A673 (cell line): ENCODE measurements at places on chromosomes 7 and 10. TPM values are rescaled to one million over a fixed set of nuclear protein-coding genes. Genes with fewer than 3 reads are reported as not detected.

Gene CYP2E1
- total RNA-seq = 0.49 and 0.74 TPM in 2 replicates

Gene NKX6-2
- total RNA-seq = not detected in 2 replicates

Gene KLHL7
- 43.0 and 43.8 TPM in 2 replicates for total RNA-seq

Gene POM121C
- 58.6 and 62.1 TPM in 2 replicates for total RNA-seq

Gene SLC29A4
- total RNA-seq = 27.7 and 38.6 TPM in 2 replicates

Gene ACSM6
- total RNA-seq = not detected in 2 replicates

Gene SLC13A1
- not detected in 2 replicates for total RNA-seq

Gene HGF
- not detected in 2 replicates for total RNA-seq

Gene HOXA6
- total RNA-seq = not detected in 2 replicates

Gene OPN1SW
- total RNA-seq = not detected in 2 replicates
